ENCODE measurements at places on chromosomes 16 and 17. TPM values are rescaled to one million over a fixed set of nuclear protein-coding genes. Genes with fewer than 3 reads are reported as not detected.

The KLHL10 gene
- not detected for total RNA-seq

The ECI1 gene
- 33.4 TPM for total RNA-seq

The ODAD4 gene
- 0.49 TPM for total RNA-seq

The NPIPA7 gene
- total RNA-seq: 5.1 TPM

The SLC52A1 gene
- total RNA-seq: 0.29 TPM

The ZP2 gene
- total RNA-seq: not detected

The GPT2 gene
- 7.0 TPM for total RNA-seq

The ADCY7 gene
- total RNA-seq: 213 TPM

The ATP2C2 gene
- not detected for total RNA-seq
